ENCODE measurements at places on chromosomes 13 and 19.

GRCh38 chr19:47210689-47211316, 20.2 kb downstream of the BBC3 start:
- no peak for DNase-seq

DNA sequence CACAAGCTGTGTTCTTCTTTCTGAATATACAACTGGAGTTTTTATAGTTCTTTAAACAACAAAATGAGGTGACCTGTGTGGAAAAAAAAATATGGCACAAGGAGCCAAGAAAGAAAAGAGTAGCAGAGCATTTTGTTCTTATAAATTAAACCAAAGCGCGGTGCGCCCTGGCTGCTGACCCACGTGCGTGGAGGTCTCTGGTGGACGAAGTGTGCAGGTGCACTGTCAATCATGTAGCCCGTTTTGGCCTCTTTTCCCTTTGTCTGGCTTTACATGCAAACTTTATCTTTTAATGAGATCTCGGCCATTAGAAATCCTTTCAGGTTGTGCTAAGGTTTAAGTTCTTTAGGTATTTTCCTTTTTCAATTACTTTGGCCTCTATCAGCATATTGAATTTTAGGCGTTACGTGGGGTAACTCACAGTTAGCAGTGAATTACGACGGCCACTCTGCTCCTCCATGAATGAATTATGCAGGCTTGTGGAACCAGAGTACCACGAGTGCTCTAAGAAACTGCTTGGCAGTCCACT, 443.9 kb upstream of the SLC10A2 start:
- no peak for DNase-seq

- DNase-seq, result no peak
These were observed 20.0 kb downstream of the PNMA8A start for GRCh38 chr19:46451352-46451751.

DNA sequence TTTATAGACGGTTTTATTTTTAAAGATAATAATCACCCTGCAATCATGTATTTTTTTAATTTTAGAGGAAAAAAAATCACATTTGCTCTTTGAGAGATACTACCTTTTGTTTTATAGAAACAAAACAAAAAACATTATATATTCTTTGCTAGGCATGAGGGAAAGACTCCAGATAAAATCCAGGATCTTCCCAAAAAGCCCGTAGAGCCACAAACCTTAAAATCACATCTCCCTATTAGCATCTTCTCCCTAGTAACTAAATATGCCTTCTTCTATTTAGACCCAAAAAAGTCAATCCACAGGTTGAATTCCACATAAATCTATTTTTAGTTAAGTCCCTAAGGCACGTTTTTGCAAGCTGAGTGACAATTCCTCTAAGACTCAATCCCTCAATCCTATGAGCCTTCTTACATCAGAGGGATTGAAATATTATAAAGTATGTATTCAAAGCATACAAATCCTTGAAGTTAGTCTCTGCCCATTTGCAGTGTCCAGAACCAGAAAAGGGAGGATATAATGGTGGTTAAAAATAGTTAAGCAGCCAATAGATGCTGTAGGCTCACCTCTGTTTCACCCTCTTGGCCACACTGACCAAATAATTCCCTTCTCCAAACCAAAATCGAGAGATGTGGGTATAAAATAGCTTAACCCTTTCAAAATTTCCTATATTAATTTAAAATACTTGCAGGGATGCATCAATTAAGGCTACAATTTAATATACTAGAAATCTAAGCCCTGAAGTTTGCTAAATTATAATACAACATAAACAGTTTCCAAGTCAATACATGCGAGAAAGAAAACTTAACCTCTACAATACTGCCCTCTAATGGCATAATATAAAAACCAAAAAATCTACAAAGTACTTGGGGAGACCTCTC, 64.0 kb downstream of the SERP2 start:
- DNase-seq, result no peak

DNA sequence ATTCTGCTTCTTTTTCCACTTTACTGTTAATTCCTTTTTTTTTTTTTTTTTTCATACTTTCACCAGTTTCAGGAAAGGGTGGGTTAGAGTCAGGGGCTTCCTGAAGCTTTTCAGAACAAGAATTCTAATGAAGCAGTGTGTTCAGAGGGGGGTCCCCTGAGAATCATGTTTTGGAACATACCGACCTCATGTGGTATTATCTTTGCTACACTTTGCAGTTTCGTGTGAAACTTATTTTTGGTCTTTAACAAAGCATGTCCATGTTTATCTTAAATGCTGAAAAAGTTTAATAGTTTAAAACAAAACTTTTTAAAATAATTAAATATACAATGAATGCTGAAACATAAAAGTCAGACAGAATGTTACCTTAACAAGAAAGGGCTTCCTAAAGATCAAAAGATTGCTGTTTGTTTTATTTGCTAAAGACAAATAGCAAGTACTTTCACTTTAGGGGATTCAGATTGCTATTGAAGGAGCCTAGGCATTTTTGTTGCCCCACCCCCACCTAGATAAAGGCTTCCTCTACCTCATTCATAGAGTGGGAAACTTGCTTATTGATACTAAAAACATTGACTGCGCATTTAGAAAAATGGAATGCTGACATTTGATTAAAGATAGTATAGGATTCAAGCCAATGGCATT, 21.1 kb upstream of the POMP start:
- DNase-seq, result no peak

- peak; percentile 66 for DNase-seq
These were observed 7.0 kb upstream of the REXO1 start for GRCh38 chr19:1855040-1855827.

- DNase-seq, result no peak
These were observed 144.2 kb upstream of the VSTM2B start for GRCh38 chr19:29381353-29382203.

DNA sequence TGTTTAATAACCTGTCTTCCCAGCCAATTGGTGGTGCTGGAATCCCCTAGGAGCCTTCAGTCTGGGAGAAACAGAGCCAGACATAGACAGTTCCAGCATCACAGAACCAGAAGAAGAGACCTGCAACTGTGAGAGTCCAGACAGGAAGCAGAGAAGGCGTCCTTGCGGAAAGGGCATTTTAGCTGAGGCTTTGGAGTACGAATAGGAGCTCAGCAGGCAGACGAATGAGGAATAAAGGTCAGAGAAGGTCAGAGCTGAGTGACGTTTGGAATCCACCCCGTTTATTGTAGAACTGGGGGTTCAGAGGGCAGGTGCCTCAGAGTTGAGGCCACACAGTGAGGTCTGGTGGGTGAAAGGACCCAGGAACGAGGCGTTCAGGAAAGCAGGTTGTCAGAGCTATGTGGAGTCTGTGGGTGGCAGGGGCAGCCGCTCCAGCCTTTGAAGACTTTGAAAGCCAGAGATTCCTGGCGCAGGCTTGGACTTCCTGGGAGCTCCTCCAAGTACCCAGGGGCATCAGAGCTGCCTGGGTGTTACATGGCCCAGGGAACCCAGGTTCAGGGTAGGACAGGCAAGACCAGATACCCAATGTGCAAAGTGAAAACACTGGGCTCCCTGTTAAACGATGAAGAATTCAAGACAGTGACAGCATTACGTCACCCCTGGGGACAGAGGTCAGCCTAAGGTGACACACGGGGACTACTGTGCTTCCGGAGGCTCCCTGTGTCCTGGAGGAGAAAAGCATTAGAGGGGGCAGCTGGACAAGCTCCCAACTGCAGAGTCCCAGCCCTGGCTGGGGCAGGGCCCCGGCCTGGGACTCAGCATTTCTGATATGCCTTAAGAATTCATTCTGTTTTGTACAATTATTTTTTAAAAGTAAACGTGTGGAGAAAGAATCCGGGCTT, 5.5 kb downstream of the ARRDC2 start:
- no peak for DNase-seq

DNA sequence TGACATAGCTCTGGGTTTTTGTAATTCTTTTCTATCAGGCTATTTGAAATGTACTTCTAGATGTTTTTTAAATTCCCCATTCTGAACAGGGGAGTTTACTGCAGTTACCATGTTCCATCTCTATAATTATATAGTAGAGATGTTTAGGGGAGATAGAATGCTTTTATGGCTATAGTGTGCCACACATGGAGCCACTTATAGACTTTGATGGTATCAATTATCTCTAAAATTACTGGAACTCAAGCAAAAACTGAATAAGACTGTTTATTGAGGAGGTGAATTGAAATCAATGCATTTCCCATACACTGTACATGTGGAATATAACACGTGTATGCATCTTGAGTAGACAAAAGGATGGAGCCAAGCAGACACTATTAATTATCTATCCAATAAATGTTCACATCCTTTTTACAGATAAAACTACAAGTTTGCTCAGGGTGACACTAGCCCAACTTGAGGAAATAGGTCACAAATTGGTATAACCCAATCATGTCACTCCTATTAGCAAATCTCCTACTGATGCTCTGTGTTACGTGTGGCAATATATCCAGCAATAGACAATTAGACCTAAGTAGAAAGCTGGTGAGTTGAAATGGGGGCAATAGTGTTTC, 1882.6 kb downstream of the PCDH9 start:
- DNase-seq, result no peak

DNA sequence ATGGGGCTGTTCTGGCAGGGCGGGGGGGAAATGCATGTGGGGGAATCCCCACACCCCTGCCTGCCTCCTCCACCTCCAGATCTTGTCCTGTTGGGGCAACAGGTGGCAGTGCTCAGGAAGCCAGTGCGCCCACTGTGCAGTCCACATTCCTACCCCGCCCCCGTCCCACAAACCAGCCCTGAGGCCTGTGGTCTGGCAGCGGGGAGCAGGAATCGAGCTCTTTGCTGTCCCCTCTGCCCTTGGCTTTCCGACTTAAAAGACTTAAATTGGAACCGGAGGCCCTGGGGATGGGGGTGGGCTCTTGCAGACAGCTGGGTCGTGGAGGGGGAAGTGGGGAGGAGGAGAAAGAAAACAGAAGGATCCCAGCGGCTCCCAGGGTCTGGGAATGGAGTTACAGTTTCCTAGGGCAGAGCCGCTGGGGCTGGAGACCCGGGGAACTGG, 4.3 kb downstream of the NANOS3 start:
- DNase-seq, result no peak

DNA sequence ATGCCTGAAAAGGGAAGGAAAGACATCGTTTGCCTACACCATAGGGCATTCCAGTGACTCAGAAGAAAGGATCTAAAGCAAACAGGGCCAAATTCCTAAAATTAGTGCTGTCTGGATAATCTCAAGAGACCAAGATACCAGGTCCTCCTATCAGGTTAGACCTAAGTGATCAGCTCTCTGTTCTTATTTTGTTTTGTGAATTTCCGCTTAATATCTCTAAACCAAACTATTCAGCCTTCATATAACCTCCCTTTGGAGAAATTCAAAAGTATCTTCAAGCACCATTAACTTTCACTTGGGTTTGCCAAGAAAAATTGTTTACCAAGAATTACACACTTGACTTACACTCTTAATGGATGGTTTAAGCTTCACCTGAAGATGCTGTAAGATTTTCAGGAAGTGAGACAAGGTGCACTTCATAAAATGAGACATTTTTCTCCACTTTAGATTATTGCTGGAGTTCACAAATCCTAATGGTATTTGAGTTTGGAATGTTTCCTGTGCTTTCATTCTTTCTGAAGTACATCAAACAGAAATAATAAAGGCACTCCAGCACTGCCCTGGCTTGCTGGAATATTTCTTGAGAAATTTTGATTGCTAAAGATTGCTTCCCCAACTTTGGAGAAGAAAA, 376.1 kb downstream of the LMO7 start:
- no peak for DNase-seq

DNA sequence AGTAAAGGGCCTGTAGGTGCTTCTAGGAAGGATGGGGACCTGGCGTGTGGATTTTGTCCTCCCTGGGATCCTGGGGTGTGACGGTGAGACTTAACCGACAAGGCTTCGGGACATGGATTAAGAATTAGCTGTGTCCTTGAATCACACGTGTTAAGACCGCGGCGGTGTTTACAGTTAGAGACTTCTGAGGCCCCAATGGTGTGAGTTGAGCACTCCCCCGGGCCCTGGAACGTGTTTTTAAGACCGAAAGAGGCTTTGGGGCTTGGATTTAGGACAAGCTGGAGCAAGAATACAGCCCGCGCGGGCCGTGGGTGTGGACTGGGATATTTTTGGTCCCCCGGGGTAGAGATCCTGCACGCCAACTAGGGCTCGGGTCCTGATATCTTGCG, 1.2 kb upstream of the SLC27A1 start:
- DNase-seq, result no peak

DNA sequence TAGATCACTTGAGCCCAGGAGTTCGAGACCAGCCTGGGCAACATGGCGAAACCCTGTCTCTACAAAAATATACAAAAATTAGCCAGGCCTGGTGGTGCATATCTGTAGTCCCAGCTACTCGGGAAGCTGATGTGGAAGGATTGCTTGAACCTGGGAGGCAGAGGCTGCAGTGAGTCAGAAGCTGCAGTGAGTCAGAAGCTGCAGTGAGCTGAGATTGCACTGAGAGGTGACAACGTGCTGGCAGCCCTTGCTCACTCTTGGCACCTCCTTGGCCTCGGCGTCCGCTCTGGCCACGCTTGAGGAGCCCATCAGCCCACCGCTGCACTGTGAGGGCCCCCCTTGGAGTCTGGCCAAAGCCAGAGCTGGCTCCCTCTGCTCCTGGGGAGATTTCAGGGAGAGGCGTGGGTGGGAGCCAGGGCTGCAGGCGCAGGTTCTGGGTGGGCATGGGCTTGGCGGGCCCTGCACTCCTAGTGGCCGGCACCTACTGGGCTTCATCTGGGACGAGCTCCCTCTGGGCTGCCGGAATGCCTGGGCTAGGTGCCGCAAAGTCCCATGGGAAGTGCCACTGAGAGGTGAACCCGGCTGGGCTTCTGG, 39.5 kb upstream of the RPL21 start:
- DNase-seq, result no peak

DNA sequence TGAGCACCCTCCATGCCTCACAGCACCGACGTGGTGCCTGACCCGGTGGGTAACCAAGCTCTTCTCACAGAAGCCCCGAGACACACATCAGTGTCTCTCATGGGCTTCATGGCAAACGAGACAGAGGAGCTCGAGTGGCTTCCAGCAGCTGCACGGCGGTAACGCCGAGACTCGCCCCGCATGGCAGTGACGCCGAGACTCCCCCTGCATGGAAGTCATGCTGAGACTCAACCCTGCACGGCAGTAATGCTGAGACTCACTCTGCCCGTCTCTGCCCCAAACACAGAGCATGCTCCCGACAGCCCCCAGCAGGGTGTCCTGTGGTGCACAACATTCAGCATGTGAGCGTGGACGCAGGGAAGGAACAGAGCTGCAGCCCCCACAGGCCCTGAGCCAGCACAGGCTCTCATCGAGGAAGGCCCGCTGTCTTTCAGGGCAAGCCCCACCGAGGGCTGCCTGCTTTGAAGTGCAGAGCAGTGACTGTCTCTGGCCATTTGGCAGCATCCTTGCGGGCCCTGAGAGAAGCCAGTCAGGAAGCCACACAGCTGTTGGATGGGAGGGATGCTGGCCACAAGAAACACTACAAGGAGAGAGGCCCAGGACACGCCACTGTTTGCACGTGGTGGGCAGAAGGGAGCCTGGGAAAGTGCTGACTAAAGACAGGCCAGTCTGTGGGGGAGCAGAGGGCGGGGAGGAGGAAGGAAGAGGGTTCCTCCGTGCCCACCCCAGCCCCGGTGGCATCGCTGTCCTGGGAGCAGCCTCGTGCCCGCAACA, 9.5 kb downstream of the GAS6 start:
- DNase-seq, result no peak
